NCI-H446 (cell line): ENCODE measurements at places on chromosomes 13 and 19.

- DNase-seq: no peak
Measured at GRCh38 chr19:41376241-41376997, at the start of gene TMEM91. Gene TMEM91, plus strand, starts transcription at chr19:41376533. Its CDS starts 1,777 bp downstream, at chr19:41378310.

DNA sequence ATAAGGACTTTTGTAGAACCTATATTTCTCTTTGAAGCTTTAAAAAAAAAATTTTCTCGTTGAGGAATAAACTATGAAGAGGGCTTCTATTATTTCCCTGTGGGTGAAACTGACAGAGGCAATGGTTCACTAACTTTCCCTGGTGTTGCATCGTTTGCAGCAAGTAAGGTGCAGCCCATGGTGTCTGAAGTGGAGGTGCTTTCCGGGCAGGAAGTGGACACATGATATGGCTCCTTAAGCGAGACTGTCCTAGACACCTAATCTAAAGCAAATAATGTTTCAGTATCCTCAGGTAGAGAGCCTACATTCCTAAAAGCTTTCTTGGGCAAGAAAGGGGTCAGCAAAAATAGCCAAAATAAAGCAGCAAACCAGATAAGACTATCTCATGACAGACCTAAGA, 437.6 kb upstream of the ARGLU1 start:
- no peak for DNase-seq

DNA sequence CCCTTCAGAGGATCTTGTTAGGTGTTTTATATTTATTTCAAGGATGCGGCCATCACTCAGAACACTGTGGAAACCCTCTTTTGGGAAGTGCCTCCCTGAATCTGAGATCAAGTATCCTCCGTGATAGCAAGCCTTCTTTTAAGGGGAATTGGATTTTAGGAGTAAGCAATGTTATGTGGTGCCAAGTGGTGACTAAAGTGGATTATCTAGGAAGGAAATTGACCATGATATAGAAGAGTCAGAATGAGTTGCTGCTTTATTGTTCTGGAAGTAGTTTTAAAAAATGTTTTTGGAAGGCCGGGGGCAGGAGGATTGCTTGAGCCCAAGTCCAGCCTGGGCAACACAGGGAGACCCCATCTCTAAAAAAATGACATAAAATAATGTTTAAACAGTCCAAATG, 6.7 kb downstream of the ERCC5 start:
- no peak for DNase-seq

GRCh38 chr13:76455960-76456359, 430.2 kb downstream of the KCTD12 start:
- DNase-seq: no peak

DNA sequence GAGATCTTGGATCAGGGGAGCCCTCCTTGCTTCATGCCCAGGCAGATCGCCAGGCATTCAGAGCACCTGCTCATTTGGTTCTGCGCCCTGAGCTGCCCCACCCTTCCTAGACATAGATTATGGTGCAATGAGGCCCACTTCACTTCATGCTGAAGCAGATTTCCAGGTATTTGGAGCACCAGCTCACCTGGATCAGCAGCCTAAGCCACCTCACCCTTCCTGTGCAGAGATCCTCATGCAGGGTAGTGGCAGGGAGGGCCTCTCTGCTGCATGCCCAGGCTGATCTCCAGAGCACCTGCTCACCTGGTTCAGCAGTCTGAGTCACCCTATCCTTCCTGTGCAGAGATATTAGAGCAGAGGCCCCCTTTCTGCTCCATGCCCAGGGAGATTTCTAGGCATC, 1966.1 kb downstream of the PCDH9 start:
- no peak for DNase-seq

- DNase-seq: no peak
Measured at GRCh38 chr13:100338275-100338674, 249.4 kb downstream of the PCCA start.

GRCh38 chr13:34620862-34621261, 321.2 kb upstream of the NBEA start:
- DNase-seq: no peak

DNA sequence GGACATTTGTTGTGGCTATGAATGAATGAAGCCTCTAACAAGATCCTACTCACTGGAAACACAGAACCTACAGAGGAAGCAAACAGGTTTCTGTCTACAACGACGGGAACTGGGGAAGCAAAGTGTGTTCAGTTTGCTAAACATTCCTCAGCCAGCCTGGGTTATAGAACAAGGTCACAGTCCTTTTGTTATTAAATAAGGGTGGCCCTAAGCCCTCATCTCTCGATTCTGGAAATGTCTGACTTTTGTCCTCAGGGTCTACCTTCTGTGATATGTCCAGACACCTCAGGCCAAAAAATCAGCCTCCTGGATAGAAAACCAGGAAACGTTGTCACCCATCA, 64.6 kb upstream of the ARHGEF7 start:
- no peak for DNase-seq

GRCh38 chr19:52453324-52454094, at the start of gene ZNF578:
Gene ZNF578, plus strand, starts transcription at chr19:52453553. Its CDS starts 48,293 bp downstream, at chr19:52501846.
- DNase-seq: no peak

GRCh38 chr19:29759359-29759758, 44.3 kb upstream of the C19orf12 start:
- DNase-seq: no peak

- no peak for DNase-seq
Measured at GRCh38 chr19:55656988-55657747, 2.3 kb downstream of the U2AF2 start.

DNA sequence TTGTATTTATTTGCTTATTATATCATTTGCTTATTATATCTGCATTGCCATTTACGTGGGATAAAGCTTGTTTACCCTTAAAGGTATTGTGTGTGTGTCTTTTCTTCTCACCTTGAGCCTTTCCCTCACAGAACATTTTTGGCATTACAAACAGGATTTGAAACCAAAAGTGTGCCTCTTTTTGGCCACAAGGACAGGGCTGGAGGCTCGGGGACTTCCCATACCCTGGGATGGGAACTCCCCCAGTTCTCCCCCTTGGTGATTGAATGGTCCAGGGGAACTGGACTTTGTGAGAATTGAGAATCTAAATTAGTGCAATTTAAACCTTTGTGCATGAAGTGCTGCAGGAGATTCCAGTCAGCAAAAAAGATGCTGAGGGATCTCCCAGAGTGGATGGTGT, 2.4 kb upstream of the ZNF506 start:
- no peak for DNase-seq

DNA sequence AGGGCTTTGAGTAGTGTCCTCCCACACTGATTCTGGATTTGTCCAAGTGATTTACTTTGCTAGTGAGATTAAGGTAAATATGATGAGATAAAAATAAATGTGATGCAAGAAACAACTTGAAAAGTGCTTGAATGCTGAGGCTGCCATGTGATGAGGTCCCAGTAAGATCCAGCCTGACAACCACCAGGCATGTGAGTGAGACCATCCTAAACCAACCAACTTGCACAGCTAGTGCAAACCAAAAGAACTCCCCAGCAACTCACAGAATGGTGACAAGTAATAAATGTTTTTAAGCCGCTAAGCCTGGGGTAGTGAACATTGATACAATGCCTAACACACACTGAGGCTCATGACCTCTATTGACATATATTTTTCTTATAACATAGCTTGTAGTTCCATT, 13.3 kb upstream of the RBM26 start:
- DNase-seq: no peak

GRCh38 chr19:16024266-16025107, 51.8 kb upstream of the TPM4 start:
- DNase-seq: no peak

- DNase-seq: no peak
Measured at GRCh38 chr19:44603201-44603945, 10.0 kb upstream of the IGSF23 start.

GRCh38 chr19:8194528-8195267, 14.5 kb upstream of the CERS4 start:
- DNase-seq: no peak

GRCh38 chr19:44807162-44807561, 1.7 kb upstream of the BCAM start:
- DNase-seq: no peak

DNA sequence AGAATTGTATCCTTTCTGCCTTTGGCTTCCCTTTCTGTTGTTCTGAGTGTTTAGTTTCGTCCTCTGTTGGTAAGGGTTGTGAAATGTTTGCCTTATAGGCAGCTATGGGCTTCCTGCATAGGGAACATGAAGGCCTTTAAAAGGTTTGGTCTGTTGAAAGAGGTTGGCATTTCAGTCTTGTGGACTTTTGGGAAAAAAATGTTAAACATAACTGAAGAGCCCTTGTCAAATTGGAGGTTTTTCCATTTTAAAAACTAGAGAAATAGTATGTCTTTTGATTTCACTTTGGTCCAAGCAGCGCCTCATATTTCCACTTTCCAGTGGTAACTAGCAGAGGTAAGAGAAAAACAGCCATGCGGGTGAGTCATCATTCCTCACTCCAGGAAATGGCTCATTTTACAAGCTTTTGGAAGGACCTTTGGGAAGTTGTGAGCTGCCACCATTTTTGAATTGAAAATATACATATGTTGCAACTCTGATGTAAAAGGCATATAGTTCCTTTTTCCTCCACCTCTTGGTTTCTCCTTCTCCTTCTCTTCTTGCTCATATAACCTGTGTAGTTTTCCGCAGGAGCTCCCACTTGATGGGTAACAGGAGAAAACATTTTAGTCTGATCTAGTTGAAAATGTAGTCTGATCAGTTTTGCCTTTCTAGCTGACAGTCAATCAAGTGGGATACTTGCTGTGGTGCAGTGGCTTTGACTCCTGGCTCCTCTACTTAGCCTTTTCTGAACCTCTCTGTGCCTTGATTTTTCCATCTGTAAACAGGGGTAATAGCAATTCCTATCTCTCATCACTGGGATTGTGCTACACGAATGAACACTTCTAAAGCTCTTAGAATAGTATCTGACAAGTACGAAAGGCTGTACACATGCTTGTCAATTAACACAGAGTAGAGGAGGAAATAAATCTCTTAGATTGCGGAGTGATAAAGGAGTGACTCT, 23.0 kb downstream of the GPC6 start:
- DNase-seq: no peak

DNA sequence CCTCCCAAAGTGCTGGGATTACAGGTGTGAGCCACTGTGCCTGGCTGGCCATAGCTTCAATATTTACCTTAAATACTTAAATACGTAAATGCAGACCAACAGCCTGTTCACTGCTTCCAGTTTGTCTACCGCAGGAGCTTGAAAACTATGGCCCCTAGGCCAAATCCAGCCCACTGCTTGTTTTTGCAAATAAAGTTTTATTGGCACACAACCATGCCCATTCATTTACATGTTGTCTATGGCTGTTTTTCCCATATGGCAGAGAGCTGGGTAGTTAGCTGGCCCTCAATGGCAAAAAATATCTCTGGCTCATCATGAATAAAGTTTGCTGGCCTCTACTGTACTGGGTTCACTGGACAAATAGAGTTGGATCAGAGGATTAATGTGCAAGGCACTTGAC, 11.8 kb downstream of the PRR12 start:
- no peak for DNase-seq

GRCh38 chr19:18265582-18265981, 8.7 kb downstream of the IQCN start:
- no peak for DNase-seq

DNA sequence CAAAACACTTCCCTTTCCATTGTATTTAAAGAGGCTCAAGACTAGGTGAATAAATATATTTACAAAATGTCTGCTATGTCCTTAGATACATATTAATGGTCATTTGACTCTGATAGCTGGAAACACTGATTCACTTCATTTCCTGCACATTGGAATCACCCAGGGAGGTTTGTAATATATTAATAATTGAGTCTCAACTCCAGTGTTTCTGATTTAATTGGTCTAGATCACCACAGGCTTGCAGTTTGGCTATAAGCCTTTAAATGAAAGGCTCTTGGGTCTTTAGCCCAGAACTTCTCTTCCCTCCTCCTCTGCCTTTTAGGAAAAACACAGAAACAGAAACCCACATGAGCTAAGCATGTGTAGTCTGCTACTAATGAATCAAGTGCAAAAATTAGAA, 378.0 kb downstream of the TBC1D4 start:
- DNase-seq: no peak

- DNase-seq: no peak
Measured at GRCh38 chr19:8398311-8398771, 8.2 kb downstream of the RAB11B start.

- no peak for DNase-seq
Measured at GRCh38 chr13:51322826-51323225, 16.7 kb upstream of the SERPINE3 start.

GRCh38 chr13:98487016-98487415, 89.9 kb downstream of the STK24 start:
- no peak for DNase-seq

DNA sequence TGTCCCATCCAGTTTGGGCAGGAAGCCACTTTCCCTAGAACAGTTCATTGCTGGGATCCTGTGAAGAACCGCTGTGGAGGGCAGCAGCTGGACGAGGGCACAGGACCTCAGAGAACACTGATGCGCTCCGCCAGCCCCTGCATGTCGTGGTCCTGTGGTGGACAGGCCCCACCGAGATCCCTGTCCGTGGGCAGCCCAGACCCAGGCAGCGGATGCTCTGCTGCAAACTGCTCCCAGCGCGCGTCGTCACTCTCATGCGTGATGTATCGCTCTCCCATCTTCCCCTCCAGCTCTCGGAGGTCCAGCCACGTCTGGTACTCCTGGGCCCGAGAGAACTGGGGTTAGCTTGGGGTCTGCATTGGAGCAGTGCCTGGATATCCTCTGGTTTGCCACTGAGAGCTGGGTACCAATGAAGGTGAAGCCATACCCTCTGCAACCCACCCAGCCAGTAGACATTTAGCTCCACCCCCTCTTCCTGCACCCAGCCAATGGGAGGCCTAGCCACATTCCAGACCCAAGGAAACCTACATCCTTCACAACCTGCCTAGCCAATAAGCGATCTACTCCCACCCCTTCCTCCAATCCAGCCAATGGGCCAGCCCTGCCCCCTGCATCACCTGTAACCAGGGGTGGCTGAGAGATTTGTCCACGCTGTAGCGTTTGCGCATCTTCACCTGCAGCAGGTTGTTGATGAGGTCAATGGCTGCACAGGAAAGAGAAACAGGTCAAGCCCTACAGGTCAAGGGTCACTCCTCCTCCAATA, 13.6 kb upstream of the DACT3 start:
- DNase-seq: no peak

DNA sequence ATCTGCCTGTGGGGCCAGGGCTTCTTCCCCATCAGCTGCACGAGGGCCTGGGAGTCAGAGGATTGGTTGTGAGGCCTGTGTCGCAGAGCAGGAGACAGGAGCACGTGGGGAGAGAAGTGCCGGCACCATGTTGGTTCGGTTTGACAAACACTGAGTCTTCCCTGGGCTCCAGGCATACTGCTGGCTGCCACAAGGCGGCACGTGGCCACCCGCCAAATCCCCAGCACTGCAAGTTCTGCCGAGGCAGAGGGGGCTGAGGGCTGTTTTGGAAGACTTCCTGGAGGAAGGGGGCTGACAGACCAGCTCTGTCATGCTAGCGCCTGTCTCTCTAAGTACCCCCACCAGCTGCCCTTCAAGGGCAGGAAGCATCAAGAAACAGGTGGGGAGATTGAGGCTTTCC, 9.5 kb downstream of the SHANK1 start:
- DNase-seq: no peak

GRCh38 chr13:74576420-74576819, 442.2 kb upstream of the KLF12 start:
- no peak for DNase-seq

DNA sequence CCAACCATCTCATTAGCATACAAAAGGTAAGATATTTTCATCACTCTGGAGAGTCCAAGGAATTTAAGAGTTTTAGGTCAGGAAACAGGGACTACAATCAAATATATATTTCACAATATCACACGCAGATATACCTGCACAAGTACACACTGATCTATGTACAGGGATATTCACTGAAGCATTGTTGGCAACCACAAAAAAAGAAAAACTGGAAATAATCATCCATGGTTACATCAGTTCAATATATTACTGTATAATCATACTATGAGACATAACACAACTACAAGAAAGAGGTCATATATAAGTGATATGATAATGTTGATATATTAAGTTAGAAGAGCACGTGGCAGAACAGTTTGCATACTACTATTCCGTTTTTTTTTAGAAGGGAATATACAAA, 2.2 kb upstream of the SERP2 start:
- DNase-seq: no peak
